ENCODE measurements at places on chromosomes 6 and 20.

GRCh38 chr6:81625216-81625615 is 127.3 kb downstream of the TENT5A start:
- no peak for DNase-seq

GRCh38 chr6:30804333-30804732 is 60.0 kb upstream of the IER3 start:
- DNase-seq = no peak

- no peak for DNase-seq
These were observed 186.4 kb downstream of the SASH1 start for GRCh38 chr6:148529010-148529409.

GRCh38 chr6:139482287-139482686 is 107.8 kb upstream of the CITED2 start:
- DNase-seq = no peak

DNA sequence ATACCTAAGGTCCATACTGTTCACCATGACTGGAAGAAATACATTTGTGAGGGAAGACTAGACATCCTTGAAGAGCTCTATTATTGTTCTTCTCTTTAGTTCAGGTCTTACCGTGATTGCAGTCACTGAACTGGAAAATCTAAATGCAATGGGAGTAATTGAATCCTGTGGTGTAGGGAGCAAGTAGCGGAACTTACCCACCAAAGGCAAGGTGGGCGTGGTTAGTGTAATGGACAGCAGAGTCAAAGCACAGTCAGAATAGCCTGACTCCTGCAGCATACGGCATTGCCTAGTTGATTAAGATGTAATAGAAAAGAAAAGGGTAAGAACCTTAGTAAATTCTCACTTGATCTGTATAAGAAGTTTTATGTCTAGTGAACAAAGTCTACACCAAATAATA is 679.7 kb upstream of the EPHA7 start:
- DNase-seq = no peak

- no peak for DNase-seq
These were observed at the start of gene TPMT for GRCh38 chr6:18154507-18155149. TSS of gene TPMT (minus strand) at chr6:18155077. CDS start at chr6:18149127, 5,950 bp downstream.

DNA sequence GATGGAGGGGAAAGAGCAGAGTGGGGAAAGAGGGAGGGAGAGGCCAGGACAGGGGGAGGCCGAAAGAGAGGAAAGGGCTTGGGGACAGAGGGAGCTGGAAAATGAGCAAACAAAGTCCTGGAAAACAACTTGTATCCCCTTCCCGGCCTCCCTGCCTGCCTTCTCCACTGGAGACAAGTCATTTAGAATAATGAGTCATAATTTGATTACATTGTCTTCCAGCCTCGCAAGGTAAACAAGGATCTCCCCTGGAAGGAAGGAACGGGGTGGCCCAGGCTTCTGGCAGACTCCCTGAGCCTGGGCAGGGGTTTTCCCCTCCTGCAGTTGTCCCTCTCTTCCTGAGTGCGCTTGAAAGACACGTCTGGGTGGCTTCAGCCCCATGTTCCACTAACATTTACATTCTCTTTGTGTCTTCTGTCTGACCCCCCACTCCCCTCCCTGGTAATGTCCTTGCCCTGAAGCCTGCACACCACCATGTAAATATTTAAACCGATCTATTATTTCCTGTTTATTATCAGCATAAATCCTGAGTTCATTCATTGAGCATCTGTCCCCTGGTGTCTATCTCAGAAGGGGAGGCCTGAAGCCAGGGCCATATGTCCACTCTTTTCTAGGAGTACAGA is 12.1 kb upstream of the MRPS18A start:
- DNase-seq = no peak

- no peak for DNase-seq
These were observed 43.4 kb downstream of the CNKSR3 start for GRCh38 chr6:154466971-154467679.

DNA sequence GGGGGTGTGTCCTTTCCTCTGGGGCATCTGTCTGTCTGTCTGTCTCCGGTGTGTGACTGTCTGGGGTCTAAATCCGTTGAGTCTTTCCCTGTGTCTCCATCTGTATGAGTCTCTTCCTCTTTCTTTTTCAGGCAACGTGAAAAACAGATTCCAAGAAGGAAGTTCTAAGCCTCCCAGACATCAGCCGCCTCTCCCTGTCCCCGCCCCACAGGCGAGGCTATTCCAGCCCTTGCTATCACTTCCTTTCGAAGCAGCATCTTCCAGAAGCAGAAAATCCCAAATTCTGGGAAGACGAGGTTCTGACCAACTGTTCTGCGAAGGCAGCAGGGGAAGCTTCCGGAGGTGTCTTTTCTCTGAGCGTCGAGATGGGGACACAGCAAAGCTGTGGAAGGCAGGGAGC is 34.0 kb downstream of the PMEPA1 start:
- no peak for DNase-seq

DNA sequence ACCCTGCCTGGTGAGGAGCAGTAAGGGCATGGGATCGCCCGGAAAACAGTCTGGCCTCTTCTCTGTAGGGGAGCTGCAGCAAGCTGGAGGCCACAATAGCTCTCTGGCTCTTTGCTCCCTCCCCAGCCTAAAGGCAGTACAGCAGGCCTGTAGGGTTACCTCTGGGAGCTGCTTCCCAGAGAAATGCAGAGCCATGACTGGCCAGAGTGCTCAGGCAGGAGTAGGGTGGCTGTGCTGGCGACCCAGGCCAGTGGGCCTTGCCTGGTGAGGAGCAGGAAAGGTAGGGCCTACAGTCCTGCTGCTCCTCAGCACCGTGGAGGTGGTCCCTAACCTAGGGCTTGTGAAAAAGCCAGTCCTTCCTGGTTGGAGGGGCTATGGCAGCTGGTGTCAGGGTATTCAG is 129.9 kb upstream of the CHD6 start:
- DNase-seq = no peak

- DNase-seq = no peak
These were observed 29.5 kb upstream of the SDHAF4 start for GRCh38 chr6:70537266-70537665.

DNA sequence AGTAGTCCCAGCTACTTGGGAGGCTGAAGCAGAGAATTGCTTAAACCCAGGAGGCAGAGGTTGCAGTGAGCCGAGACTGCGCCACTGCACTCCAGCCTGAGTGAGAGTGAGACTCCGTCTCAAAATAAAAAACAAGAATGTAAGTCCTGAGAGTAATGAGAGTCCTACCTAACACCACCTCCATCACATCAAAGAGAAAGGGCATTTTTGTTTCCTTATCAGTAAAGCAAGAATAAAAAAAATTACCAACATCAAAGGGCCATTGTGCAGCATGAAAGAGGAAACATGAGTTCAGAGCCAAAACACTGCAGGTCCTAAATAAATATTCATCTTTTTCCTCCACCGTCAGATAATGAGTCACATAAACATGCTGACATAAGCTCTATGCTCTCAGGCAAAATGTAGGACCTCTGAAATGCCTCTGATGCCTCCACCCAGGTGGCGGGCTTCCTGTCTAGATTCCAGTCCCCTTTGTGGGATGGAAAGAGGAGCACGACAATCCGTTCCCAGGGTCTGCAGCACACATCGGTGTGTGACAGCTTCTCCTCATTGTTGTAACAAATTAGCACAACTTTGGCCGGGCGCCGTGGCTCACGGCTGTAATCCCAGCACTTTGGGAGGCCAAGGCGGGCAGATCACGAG is 7.2 kb downstream of the ATP9A start:
- DNase-seq = no peak

GRCh38 chr20:44187772-44188709 is 1.1 kb upstream of the JPH2 start:
- DNase-seq = no peak

GRCh38 chr6:137917551-137918325 is 50.7 kb downstream of the TNFAIP3 start:
- DNase-seq = no peak

DNA sequence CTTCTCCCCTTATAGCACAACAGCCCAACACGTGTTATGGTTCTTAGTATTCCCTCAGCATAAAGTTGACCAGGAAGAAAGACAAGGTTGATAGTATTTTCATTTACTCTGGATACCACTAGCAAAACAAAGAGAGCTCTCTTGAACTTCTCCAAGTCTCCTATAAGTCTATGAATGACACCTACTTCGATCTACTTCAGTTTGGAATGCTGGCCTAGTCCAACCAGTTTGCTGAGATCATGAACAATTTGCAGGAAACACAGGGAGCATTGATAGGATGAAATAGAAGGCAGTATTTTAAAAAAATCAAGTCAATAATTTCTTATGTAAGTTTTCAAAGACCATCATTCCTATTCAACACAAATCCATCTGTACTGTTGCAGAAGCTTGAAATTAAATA is 93.6 kb downstream of the GJA10 start:
- DNase-seq = no peak

DNA sequence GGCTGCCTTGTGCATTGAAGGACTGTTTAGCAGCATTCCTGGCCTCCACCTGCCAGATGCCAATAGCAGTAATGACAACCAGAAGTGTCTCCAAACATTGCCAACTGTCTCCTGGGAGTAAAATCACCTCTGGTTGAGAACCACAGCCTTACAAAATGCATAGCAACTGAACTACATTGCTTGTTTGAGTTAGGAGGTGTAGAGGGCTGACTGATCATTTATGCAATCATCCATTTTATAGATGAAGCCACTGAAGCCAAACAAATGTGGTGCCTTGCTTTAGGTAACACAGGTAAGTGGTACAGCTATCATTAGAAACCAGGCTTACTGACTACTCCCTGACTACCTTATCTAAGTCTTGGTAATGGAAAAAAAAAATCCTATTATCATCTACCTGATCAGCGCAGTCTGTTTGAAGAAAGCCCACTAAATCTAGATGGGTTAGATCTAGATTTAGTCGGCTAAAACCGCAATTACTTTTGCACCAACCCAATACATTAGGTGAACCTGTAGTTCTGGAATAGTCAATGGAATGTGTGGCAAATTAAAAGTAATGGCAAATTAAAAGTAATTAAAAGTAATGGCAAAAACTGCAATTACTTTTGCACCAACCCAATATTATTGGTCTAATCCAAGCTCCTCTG is 47.7 kb upstream of the F13A1 start:
- DNase-seq = no peak

DNA sequence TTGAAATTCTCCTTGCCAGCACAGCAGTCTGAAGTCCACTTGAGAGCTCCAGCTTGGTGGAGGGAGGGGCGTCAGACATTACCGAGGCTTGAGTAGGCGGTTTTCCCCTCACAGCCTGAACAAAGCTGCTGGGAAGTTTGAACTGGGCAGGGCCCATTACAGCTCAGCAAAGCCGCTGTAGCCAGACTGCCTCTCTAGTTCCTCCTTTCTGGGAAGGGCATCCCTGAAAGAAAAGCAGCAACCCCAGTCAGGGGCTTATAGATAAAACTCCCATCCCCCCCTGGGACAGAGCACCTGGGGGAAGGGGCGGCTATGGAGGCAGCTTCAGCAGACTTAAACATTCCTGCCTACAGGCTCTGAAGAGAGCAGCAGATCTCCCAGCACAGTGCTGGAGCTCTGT is 325.3 kb downstream of the GJA1 start:
- no peak for DNase-seq

- DNase-seq = no peak
These were observed 9.0 kb downstream of the COL21A1 start for GRCh38 chr6:56238352-56238751.

DNA sequence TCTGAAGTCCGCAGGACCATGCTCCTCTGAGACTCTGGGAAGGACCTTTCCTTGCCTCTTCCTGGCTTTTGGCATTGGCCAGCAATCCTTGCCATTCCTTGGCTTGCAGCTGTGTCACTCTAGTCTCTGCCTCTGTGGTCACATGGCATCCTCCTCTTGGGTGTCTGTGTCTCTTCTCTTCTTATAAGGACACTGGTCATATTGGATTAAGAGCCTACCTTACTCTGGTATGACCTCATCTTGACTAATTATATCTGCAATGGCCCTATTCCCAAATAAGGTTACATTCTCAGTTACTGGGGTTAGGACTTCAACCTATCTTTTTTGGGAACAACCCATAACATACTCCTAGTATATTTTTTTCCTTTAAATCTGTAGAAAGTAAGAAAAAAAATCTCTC is 49.9 kb upstream of the GTSF1L start:
- DNase-seq = no peak

DNA sequence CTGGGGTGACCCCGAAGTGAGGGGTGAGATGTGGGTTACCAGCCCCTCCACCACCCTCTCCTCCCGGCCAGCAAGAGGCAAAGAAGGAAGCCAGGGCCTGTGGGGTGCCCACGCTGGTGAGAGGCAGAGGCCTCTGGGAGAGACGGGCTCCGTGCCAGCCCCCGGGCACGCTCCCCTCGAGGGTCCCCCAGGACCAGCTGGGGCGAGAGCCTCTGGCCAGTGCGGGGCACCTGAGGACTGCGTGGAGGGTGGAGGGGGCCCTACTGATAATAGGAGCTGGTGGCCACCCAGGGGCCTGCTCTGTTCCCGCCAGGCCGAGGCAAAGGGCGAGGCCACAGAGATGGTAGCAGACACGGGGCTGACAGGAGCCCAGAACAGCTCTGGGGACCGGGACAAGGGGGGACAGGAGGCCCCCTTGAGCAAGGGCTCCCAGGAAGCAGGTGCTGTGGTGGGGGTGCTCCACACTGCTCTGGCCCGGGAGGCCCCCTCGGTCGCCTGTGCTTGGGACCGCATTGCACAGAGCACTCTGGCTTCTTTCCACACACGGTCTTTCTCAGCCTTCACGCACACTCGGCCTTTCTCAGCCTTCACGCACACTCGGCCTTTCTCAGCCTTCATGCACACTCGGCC is 226.9 kb downstream of the TTLL2 start:
- no peak for DNase-seq

- no peak for DNase-seq
These were observed 45.7 kb upstream of the TMEM170B start for GRCh38 chr6:11491596-11492463.
